ENCODE measurements at places on chromosomes 13 and 19. TPM values are rescaled to one million over a fixed set of nuclear protein-coding genes. Genes with fewer than 3 reads are reported as not detected.

DNA sequence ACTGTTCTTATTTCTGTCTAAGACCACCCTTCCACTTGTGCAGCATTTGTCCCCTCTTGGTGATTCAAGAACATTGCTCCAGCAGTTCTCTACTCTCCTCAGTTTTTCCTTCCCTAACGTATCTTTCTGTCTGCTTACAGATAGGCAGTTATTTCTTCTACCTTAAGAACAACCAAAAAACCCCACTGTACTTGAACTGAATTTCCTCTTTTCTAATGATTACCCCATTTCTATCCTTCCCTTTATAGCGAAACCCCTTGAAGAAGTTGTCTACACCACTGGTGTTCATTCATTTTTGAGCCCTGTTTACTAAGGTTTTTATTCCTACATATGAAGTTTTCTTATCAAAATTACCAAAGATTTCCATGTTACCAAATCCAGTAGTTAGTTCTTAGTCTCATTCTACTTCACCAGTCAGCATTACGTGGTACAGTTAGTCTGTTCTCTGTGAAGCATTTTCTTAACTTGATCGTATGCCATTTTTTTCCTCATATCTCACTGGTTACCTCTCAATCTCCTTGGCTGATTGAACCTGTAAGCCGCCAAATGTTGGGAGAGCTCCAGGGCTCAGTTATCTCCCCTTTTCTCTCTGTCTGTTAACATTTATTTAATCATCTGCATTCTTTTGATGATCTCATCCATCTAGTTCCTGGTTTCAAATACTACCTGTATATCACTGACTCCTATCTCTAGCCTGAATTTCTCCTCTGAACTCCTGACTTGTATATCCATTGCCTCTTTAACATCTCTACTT, 9.0 kb downstream of the LSM14A start:
- DNase-seq = no peak
- H3K27ac ChIP-seq = no peak overlapping the region
- H3K4me3 ChIP-seq = no peak overlapping the region
- H3K4me1 ChIP-seq = peaks cover 72% of the 10 kb centered on the region

DNA sequence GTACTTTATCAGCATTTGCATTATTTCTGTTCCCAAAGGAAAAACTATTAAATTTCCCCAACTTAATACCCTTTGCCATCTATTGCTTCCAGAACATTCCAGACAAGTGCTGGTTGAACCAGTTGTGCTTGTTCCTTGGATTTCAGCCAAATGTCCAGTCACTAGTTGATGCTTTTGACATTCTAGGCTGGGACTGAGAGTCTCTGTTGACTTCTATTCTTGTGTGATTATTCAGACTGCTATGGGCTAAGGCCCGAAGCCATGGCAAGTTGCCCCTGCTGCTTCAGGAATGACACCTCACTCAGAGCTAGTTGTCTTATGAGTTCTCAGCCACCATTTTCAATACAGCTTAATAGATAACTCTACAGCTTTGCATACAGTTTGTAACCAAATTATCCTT, 458.1 kb upstream of the ARGLU1 start:
- H3K4me1 ChIP-seq = no peaks in the 10 kb centered on the region
- H3K36me3 ChIP-seq = no peaks in the 10 kb centered on the region
- H3K27me3 ChIP-seq = no peaks in the 10 kb centered on the region

GRCh38 chr19:10812902-10813404, 23.1 kb downstream of the TMED1 start:
- peaks cover 66% of the 10 kb centered on the region for H3K4me1 ChIP-seq
- peak overlapping the region; percentile 3 for H3K4me3 ChIP-seq
- peaks cover 30% of the 10 kb centered on the region for H3K36me3 ChIP-seq
- H3K27me3 ChIP-seq = no peaks in the 10 kb centered on the region
- peak; percentile 85 for DNase-seq

- peak overlapping the region; percentile 44 for H3K4me3 ChIP-seq
- no peak for DNase-seq
- no peak overlapping the region for H3K27ac ChIP-seq
- no peaks in the 10 kb centered on the region for H3K36me3 ChIP-seq
- H3K4me1 ChIP-seq = peaks cover 21% of the 10 kb centered on the region
Observed at GRCh38 chr13:106490569-106491321, 44.7 kb downstream of the EFNB2 start.

- DNase-seq = no peak
- H3K4me1 ChIP-seq = no peaks in the 10 kb centered on the region
- no peak overlapping the region for H3K4me3 ChIP-seq
- H3K27me3 ChIP-seq = no peaks in the 10 kb centered on the region
Observed at GRCh38 chr13:80524447-80525215, 183.7 kb upstream of the SPRY2 start.

GRCh38 chr13:20431687-20432384, 93.8 kb downstream of the CRYL1 start:
- H3K27ac ChIP-seq = no peak overlapping the region
- no peaks in the 10 kb centered on the region for H3K4me1 ChIP-seq
- H3K27me3 ChIP-seq = no peaks in the 10 kb centered on the region
- peaks cover 2% of the 10 kb centered on the region for H3K36me3 ChIP-seq
- H3K4me3 ChIP-seq = no peak overlapping the region

CPB2 gene
- total RNA-seq = not detected

SYCN gene
- not detected for total RNA-seq

FGF21 gene
- not detected for total RNA-seq

INAFM1 gene
- total RNA-seq = 14.5 TPM

Data from activated CD8-positive, alpha-beta memory T cell treated with anti-CD3 and anti-CD28 coated beads, Interleukin-2, amount 10 ng/mL, durations not matched to agents 7 days and 5 days (primary cell).